Epithelial cell of prostate (primary cell): ENCODE measurements at places on chromosomes 3 and 15.

DNA sequence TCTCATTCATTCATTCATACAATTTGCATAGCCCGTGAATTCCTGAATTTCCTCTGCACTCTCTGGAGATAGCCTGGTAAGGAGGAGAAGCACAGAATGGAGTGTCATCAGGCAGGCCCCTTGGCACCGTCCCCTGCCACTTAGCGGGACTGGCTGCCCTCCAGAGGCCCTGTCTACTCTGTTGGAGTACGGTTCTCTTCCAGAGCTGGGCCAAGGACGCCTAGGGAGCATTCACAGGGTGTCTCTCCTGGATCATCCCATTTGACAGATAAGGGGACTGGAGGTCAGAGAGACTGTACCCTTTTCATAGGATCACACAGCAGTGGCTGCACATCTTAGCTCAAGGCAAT lies 48.0 kb downstream of the PTH1R start:
- no peak for DNase-seq

- DNase-seq, result no peak
These were observed 6.4 kb downstream of the CELSR3 start for GRCh38 chr3:48656061-48656840.

DNA sequence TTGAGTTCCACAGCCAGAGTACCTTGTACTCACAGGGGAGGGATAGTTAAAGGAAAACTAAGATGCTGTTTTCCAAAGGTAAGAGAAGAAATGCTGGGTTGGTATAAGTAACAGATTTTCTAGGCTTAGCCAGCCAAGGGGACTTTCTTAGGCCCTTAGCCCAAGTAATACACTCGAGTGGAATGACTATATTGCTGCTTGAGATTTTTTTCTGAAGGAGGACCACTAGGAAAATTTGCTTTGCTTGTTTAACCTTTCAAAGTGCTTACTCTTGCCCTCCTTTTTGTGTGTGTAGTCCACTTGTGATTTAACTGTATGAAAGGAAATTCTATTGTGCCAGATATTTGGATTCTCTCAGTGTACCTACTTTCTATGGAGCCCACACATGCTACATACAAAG lies 50.5 kb downstream of the IL5RA start:
- no peak for DNase-seq

- DNase-seq, result peak; percentile 46
These were observed 270.7 kb downstream of the GBE1 start for GRCh38 chr3:81490541-81491288.

DNA sequence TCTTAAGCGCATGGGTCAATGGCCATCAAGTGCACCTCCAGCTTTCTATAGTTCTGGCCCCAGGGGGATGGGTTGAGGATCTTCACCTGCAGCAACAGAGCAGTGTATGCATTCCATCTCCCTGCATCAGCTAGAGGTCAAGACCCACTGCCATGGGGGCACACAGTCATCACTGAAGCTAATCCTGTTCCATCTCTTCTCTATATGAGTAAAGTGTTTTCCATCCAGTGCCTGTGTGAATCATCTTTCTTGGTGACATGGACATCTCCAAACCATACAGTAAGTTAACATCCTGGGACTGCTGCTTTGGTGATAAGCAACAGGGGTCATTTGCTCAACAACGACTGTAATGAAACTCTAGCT lies 4.4 kb upstream of the ENTPD3 start:
- no peak for DNase-seq

- DNase-seq, result no peak
These were observed 25.8 kb upstream of the RSL24D1 start for GRCh38 chr15:55222588-55222987.

DNA sequence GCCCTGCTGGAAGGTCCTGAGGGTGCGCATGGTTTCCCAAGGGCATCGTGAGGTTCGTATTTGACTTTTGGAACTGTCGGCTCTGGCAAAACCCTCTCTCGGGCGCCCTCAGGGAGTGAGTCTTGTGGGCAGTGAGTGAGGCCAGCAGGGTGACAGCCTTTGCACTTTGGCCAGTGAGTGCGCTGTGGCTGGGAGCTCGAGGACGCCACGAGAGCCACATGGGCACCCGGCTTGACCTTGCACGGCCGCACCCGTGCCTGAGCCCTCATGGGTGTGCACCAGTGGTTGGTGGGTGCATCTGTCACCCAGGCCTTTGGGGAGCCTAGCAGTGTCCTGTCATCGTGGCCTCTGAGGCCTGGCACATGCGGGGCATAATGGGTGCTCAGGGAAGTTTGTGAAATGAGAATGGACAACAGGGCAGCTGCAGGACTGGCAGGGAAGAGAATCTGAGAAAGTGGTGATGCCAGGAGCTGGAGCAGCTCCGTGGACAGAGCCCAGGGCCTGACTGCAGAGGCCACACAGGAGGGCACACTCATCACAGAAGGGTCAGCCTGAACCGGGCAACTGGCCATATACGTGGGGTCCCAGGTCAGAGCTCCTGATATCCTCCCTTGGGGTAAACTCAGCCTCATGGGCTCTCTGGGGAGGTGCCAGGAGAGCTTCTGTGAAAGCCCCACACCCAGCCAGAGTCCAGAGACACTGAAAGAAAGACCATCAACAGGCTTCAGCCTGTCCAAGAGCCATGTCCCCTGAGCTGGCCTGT lies 30.4 kb upstream of the SNRPA1 start:
- no peak for DNase-seq
